ENCODE measurements at places on chromosomes 7 and 10.

- DNase-seq: peak; percentile 50
These were observed 3.1 kb downstream of the HERPUD2 start for GRCh38 chr7:35691827-35692307.

GRCh38 chr10:88525371-88526069, 57.6 kb downstream of the RNLS start:
- DNase-seq: no peak

GRCh38 chr7:38169847-38170246, 8.2 kb upstream of the STARD3NL start:
- DNase-seq: peak; percentile 7

DNA sequence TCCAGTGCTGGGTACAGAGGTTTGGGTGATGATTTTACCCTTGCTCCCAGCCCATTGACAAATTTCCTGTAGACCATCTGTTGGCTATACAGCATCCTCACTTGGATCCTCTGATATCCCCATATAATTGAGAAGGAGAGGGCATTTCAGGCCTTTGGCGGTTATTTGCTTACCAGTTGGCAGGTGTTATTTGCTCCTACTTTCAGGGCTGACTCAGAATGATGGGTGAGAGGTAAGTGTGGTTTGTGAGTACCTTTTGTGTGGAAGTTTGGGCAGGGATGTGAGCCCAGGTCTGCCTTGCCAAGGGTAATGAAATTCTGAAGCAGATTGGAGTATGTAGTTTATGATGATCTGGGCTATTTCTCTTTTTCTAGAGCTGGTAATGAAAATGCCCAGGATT, 93.6 kb downstream of the LRMDA start:
- no peak for DNase-seq

DNA sequence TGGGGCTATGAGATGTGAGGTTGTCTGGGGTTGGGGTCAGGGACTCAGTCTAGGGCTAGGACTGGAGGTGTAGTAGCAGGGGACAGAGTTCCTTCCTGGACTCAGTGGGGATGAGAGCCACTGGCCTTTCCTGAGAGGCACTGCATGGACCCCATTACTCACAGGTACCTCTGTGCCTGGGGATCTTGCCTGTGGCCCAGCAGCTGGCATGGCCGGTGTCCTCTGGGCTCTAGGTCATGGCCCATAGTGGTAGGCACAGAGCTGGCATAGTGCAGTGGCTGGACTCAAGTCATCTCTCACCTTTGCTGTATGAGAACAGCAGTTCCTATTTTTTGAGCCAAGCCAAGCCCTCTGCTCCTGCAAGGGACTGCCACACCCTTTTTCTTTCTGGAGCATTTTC, 51.9 kb downstream of the NEURL1 start:
- no peak for DNase-seq

- DNase-seq: no peak
These were observed 662 bp downstream of the NRCAM start for GRCh38 chr7:108455551-108455997.

All from mesendoderm (in vitro differentiated cells).